ENCODE measurements at places on chromosomes 1 and 21.

DNA sequence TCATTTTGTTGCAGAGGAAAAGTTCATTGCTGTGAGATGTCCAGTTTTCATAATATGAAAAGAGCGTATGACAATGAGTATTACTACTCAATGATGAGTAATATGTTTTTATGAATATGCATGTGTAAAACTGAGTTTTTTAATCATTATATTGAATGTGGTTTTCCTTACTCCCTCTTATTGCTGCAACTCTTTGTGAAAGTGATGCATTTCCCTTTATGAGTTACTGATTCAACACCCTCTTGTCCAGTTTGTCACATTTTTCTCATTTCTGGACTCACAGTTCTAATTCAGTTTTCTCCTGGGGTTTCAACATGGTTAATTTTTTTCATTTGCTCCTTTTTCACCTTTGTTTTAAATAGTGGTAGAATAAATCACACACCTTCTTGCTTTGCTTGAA lies 35.2 kb upstream of the KCNJ15 start:
- no peak for DNase-seq

DNA sequence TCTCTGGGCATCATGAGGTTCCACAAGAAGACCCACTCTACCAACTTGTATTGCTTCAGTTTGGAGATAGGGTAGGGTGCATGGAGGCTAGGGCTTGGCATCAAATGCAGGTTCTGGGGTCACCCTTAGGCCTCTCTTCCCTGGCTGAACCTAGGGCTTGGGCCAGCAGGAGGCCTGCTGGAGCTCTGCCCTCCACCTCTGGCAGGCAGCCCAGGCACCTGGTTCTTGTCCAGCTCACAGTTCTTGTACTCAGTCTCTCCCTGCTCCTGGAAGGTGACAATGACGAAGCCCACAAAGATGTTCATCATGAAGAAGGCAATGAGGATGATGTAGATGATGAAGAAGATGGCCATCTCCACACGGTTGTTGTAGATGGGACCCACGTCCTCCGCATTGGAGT lies 37.5 kb upstream of the KIF21B start:
- no peak for DNase-seq

DNA sequence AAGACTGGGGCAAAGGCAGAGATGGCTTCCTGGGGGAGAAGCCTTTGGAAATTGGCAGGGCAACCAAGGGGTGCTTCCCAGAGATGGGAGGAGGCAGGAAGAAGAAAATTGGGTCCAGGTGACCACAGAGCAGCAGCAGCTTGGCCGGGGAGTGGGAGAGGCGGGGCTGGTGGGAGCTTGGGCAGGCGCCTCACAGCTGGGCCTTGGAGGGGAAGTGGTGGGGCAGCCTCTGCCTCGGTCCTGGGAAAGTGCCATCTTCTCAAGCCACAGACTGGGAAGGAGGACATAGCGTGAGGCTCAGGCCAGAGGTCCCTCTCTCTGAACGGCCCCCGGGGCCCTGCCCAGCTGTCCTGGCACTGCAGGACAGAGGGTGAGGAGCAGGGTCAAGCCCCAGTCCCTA lies 24.0 kb upstream of the WASF2 start:
- no peak for DNase-seq

- no peak for DNase-seq
Observed at GRCh38 chr1:66290761-66291530, 243.0 kb upstream of the SGIP1 start.

DNA sequence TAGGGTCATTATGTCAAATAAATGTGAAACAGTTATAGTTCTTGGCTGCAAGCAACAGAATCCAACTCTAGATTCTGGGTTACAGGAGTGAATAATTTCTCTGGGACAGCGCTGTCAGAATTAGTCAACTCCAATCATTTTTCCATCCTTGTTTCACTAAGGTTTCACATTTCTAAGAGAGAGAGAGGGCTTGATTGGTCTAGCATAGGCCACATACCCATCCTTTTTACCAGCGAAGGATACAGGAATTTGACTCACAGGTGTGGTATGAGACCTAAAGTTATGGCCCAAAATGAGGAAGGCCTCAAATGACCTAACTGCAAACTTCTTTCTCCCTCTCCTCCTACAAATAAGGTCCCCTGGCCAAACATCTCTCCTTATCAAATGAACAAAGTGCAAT lies 25.5 kb upstream of the RGS8 start:
- DNase-seq = no peak

- DNase-seq = no peak
Observed at GRCh38 chr1:185610954-185611353, 123.2 kb upstream of the HMCN1 start.

- DNase-seq = no peak
Observed at GRCh38 chr1:103790172-103790571, 40.5 kb downstream of the AMY1C start.

DNA sequence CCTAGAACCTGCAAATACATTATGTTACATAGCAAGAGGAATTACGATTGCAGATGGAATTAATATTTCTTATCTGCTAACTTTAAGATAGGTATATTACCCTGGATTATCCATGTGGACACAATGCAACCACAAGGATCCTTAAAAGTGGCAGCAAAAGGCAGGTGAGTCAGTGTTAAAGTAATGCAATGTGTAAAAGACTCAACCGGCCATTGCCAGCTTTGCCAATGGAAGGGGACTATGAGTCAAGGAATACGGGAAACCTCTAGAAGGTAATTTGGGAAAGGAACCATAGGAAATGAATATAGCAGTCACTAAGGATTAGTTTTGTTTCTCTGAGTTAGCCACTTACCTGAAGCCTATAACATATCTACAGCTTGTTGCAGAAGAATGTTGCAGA lies 692.1 kb upstream of the ZP4 start:
- no peak for DNase-seq

DNA sequence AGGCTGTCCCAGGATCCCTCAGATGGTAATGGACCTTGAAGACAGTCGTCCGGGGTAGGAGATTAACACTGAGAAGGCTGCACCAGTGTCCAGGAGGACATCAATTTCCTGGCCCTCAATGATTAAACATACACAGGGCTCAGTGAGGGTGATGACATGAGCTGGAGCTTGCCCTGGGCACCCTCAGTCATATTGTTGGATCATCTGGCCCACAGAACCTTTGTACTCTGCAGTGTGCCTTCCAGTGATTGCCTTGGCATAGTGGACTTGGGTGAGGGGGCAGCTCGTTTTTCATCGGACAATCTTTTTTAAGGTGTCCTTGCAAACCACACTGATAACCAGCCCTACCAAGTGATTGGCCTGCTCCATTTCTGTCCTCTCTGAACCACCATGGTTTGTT lies 111.1 kb upstream of the SGIP1 start:
- no peak for DNase-seq

- no peak for DNase-seq
Observed at GRCh38 chr1:115331558-115332331, 6.3 kb downstream of the NGF start.

DNA sequence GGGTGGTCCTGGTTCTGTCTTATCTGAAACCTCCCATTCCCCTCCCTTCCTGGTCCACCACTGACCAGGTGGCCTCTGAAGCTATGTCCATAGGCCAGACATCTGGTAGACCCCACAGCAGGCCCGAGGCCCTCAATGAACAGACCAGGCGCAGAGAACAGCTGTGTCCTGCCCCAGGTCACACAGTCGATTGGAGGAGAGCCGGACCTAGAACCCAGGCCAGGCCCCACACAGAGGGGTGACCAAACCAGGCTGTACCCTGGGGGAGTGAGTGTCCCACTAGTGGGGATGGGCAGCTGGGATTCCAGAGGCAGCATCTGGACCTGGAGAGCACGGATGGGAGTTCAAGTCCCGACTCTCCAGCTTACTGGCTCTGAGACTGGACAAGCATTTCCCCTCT lies 29.2 kb downstream of the RNU1-1 start:
- DNase-seq = no peak

- no peak for DNase-seq
Observed at GRCh38 chr1:34695580-34695979, 59.3 kb upstream of the GJB5 start.

DNA sequence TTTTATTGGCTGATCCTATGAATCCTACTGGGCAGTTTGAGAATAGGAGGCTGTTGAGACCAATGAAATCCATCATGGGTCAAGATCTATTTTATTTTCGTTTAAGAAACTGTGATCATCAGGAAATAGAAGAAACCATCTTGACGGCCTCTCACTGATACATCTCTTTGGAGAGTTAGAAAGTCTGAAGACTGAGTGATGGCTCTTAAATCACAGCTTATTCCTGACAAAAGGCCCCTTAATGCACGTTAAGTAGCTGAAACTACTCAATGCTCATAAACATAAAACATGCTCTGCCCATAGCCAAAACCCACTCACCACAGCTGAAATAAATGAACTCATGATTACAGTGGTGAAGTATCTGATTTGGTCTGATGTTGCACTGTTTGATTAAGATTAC lies 784.5 kb upstream of the NEGR1 start:
- DNase-seq = no peak

DNA sequence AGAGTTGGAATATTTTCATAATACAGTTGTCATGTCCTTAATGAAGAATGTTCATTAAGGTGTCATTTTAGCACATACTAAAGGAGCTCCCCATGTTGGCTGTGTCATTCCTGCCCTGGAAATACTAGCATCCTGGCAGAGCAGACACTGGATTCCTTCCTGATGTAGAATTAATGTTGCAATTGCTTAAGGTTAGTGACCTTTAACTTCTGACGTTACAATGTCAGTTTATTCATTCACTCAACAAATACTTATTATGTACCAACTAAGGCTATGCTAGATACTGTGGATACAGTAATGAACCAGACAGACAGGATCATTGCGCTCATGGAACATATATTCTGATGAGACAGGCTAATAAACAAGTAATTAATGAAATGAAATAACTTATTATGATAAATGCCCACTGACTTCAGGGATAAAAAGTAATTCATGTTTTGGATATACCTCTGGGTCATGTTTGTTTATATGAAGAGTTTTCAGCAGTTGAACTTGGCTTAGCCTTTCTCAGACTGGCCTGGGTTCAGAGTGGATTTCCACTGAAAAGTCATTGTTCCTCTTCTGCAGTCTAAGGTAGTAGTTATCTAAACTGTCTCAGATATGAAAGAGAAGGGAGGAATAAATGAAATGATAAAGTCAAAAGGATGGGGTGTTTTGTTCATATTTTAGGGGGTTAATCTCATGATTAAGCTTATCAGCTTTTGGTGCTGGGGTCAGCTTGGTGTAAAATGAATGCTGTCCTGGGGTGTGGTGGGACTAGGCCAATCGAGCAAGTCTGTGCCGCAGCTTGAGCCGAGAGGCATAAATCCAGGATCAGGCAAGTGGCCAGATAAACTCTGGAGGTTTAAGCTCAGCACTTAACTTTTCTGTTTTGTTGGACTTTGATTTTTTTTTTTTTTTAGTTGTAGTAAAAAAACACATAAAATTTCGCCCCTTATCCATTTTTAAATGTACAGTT lies 43.3 kb upstream of the KCNQ4 start:
- no peak for DNase-seq

DNA sequence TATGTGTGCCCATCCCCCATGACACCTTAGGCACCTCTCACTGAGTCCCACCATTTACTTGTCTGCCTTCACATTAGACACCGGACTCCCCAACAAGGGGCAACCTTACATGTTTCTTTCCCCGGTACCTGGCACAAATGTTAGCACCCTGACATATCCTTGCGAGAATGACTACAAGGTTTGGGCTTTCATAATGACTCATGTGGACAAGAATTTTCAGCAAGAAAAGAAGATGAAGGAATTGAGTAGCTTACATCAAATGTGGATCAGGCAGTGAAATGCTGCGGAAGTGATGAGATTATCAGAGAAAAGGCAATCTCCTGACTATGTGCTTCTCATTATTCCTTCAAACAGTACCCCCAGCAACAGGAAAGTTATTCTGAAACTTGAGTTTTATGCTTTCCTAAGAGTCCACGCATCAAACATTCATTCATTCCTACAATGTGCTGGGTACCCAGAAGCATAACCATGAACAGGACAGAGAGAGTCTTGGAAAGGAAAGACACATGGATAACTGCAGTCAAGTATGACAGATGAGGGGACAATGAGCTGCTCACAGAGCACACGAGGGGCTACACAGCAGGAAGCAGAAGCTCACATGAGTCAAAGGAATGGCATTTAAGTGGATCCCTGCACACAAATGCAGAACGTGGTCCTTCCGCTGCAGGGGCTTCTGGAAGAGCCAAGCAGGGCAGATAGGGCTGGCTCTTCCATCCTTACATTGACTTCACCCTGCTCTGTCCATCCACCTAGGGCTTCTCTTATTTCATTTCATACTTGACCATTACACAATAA lies 112.1 kb downstream of the PCNX2 start:
- DNase-seq = no peak

DNA sequence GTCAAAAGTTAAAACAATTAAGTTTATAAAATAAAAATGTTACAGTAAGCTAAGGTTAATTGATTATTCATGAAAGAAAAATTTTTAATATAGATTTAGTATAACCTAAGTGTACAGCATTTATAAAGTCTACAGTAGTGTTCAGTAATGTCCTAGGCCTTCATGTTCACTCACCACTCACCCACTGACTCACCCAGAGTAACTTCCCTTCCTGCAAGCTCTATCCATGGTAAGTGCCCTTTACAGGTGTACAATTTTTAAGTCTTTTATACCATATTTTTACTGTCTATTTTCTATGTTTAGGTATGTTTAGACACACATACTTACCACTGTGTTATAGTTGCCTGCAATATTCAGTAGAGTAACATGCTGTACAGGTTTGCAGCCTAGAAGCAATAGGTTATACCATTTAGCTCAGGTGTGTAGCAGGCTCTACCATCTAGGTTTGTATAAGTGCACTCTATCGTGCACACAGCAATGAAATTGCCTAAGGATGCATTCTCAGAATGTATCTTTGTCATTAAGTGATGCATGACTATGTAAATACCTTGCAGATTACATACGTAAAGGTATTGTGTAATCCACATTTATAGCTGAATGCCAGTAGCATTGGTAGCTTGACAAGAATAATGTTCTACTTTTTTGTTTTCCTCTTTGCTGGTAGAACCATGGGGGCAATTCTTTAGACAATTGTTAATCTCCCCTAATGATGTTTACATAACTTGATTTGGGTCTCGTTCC lies 35.7 kb upstream of the GPR88 start:
- no peak for DNase-seq

- DNase-seq = no peak
Observed at GRCh38 chr1:114328361-114328904, 174.8 kb upstream of the SYT6 start.

GRCh38 chr1:243903895-243904294 lies 53.9 kb upstream of the AKT3 start:
- no peak for DNase-seq

DNA sequence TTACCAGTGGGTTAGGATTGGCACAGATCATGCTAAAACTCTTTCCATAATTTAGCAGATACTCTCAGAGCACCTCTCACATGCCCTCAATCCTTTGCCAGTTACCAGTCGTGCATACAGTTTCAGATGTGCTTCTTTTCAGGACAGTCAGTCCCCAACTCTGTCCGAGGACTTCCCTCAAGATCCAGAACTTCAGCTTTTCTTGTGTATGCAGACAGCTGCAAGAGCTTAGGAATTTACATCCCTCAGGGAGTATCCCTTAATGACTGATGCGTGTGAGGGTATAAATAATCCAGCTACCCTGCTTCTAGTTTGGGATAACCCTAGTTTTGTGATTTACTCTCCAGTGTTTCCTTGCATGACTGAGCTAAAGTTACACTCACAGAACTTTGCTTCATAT lies 393.0 kb upstream of the PLXNA2 start:
- no peak for DNase-seq
